GM23338 (cell line): ENCODE measurements at places on chromosomes 1 and 21. TPM values are rescaled to one million over a fixed set of nuclear protein-coding genes. Genes with fewer than 3 reads are reported as not detected.

DNA sequence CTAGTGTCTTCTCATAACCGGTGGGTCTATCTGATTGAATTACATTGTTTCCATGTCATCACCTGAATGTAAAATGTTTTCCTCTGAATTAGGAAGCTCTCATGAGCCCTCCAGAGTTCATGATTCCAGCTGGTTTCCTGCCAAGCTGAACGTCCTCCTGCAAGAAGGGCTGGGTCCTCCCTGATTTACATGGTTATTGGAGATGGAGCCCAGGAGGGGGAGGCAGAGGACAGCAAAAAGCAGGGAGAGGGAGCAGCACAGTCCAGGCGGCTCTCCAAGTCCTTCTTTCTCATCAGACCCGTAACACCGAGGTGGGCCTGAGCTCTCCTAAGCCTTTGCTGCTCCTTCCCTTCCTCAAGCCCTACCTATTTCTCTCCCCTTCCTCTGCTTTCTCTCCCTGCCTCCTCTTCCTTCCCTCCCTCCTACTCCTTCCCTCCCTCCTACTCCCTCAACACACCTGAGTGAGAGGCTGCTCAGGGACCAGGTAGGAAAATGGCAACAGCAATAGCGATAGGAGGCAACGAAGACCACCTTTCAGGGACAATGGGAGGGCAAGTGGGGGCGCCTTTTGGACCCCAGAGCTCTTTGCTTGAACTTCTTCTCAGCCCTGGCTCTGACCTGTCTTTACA, 265.9 kb downstream of the PRDM2 start:
- peak; percentile 88 for DNase-seq

GRCh38 chr1:216216305-216216704, 206.9 kb downstream of the USH2A start:
- DNase-seq = no peak

DNA sequence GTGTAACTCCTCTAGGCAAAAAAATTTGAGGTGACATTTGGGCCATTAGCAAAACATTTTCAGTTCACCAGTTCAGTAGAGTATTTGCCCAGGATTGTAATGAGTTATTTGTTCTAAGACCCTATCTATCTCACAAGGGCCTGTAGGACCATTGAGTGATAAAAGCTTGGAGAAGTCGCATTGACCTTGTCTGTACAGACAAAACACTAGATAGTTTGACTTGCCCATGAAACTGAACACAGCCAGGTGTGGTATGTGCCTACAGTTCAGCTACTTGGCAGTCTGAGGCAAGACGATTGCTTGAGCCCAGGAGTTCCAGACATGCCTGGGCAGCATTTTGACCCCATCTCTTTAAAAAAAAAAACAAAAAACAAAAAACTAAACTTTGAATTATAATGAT, 3.1 kb downstream of the ATP5IF1 start:
- DNase-seq = no peak

- peak; percentile 85 for DNase-seq
Measured at GRCh38 chr1:219385787-219386427, 212.2 kb downstream of the LYPLAL1 start.

DNA sequence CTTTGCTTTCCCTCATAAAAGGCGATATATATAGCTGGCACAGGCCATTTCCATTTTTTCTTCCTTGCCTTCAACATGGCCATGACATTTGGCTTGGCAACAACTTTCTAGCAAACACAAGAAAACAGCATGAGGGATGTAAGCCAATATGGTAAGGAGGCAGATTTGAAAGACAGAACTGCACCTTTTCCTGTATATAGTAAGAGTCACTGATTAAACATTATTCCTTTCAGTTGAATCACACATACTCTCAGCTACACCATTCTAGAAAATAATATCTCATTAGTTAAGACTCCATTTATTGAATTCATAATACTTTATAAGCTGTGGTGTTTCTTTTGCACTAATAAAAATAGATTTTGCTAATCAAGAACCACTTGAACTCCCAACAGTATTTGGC, 9.5 kb downstream of the SIKE1 start:
- no peak for DNase-seq

The SPRR5 gene
- not detected in 2 replicates for polyA plus RNA-seq

The LINGO4 gene
- not detected in 2 replicates for polyA plus RNA-seq

The EMC1 gene
- polyA plus RNA-seq = 17.6 and 18.4 TPM in 2 replicates

The TNFRSF9 gene
- polyA plus RNA-seq = not detected in 2 replicates
